ENCODE measurements at places on chromosomes 3 and 15.

DNA sequence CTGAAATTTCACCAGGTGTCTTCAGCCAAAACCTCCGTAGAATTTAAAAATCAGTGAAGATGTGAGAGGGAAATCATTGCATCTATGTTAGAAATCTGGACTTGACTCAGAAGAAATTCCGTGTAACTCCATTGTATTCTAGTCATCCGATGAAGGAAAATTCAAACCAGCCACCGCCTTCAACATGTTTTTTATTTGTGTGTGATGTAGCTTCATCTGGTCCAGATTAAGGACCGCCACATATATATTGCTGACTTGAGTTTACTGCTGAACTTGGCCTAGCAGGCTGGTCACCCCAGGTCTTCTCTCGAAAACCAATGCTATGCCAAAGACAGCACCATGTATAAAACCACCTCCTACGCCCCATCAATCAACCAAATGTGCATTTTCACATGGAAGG lies 120.9 kb downstream of the FOXP1 start:
- DNase-seq: peak; percentile 63

DNA sequence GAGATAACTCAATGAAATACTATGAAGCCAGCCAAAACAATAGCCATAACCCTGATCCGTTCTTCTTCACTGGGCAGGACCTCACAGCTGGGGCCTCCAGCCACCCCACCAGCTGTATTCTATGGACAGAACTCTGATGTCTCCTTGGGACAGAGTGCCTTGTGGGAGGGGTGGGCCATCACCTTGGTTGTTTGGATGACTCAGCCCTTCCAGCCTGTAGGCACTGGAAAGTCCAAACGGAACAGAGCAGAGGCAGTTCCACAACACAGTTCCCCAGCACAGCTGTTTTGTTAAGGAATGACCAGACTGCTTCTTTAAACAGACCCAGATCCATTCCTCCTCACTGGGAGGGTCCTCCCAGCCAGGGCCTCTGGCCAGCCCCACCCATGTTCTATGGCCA lies 31.9 kb upstream of the ZBED2 start:
- no peak for DNase-seq

DNA sequence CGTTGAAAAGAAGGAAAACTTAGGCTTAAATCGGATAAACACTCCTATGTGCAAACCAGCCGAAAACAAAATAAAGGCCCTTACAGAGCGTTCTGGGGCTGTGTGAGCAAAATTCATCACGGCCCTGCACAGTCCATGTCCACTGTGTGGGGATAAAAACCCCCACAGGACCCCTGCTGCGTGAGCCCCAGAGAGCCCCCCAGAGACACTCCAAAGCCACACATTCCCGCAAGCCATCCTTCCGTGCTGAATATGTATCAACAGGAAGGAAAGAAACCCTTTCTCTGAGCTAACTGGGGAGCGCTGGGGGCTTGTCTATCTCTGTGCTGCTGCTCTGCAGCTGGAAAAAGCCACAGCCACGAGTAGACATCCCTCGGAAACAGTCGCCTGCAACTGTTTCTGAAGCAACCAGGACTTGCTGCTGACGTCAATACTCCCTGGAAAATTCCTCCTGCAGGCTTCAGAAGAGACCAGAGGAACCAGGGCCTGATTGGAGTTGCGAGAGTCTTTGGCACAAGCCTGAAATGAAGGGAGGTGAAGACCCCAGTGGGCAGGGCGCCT lies 72.7 kb downstream of the NUP210 start:
- DNase-seq: peak; percentile 34

DNA sequence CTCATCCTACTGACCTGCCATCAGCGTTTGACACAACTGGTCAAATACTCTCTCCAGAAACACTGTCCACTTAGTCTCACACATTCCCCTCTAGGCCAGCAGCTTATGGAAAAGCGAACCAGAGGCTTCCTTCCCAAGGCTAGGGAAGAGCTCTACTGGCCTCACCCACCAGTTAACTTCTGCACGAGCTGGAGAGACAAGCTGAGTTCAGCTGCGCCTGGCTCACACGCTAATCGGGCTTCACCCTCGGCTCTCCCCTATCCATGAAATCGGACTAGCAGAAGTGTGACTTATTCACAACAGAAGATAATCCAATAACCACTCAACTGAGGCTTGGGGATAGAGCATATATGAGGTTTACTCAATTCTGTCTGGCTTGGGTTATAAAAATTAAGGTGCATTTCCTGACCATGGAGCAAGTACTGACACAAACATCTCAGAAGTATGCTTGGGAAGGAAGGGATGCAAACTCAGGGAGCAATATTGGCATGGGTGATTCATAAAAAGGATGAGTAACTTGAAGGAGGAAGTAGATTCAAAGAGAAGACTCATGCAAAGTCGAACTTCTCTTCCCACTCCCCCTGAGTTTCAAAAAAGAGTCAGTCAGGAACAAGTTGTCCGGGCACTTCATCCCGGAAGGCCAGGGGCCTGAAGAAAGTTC lies 73.1 kb downstream of the XXYLT1 start:
- DNase-seq: peak; percentile 86

- DNase-seq: no peak
Measured at GRCh38 chr3:168213920-168214319, 118.2 kb upstream of the GOLIM4 start.

GRCh38 chr3:52083556-52084087 lies 27.3 kb upstream of the DUSP7 start:
- no peak for DNase-seq

DNA sequence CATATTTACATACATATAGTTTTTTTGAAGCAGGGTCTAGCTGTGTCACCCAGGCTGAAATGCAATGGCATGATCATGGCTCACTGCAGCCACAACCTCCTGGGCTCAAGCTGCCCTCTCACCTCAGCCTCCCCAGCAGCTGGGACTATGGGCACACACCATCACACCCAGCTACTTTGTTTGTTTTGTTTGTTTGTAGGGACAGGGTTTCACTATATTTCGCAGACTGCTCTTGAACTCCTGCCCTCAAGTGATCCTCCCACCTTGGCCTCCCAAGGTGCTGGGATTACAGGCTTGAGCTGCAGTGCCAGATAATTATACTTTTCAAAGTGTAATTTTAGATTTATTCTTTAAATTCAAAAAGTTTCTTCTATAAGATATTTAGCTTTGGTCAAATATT lies 10.2 kb downstream of the GTF2A2 start:
- no peak for DNase-seq

GRCh38 chr3:132001036-132001435 lies 33.8 kb downstream of the CPNE4 start:
- no peak for DNase-seq

- DNase-seq: peak; percentile 47
Measured at GRCh38 chr15:92385096-92385495, 8.6 kb upstream of the ST8SIA2 start.

- no peak for DNase-seq
Measured at GRCh38 chr3:5227812-5228211, 40.3 kb downstream of the EDEM1 start.

DNA sequence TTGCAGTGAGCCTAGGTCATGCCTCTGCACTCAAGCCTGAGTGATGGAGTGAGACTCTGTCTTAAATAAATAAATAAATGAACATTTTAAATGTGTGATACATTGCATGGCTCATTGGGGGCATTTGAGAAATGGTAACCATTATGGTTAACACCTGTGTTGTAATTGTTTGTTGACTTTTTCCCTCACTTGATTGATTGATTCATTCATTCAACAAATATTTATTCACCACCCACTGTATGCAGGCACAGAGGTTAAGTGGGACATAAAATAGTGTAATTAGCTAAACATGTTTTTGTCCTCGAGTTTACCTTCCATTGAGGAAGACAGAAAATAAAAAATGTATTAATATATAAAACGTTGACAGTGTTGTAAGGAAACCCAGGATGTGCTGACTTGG lies 127.1 kb upstream of the ANKRD28 start:
- DNase-seq: no peak

DNA sequence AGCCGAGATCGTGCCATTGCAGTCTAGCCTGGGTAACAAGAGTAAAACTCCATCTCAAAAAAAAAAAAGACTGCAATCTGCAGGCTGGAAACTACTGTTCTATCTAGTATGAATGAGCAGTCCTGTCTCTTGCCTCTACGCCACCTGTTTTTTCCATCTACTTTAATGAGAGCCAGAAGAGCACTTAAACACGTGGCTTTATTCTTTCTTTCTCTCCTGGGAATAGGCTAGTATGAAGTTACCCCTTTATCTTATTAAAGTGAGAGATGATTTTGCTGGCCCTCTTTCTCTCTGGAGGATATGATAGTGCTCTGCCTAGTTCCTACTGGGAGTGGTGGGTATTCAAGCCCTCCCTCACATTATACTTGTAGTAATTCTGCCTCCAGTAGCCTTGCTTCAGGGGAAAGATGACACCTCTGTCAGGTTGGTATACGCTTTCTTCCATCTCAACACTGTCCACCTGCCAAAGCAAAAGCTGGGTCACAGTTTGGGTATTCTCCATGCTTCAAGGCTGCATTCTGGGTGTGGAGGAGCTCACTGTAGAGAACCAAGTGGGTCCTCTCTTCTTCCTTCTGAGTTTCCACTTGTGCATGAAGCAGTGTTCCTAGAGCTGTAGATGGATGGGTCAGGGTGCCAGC lies 17.8 kb downstream of the MAPKBP1 start:
- no peak for DNase-seq

- DNase-seq: no peak
Measured at GRCh38 chr15:84890670-84891162, 6.3 kb downstream of the SLC28A1 start.

DNA sequence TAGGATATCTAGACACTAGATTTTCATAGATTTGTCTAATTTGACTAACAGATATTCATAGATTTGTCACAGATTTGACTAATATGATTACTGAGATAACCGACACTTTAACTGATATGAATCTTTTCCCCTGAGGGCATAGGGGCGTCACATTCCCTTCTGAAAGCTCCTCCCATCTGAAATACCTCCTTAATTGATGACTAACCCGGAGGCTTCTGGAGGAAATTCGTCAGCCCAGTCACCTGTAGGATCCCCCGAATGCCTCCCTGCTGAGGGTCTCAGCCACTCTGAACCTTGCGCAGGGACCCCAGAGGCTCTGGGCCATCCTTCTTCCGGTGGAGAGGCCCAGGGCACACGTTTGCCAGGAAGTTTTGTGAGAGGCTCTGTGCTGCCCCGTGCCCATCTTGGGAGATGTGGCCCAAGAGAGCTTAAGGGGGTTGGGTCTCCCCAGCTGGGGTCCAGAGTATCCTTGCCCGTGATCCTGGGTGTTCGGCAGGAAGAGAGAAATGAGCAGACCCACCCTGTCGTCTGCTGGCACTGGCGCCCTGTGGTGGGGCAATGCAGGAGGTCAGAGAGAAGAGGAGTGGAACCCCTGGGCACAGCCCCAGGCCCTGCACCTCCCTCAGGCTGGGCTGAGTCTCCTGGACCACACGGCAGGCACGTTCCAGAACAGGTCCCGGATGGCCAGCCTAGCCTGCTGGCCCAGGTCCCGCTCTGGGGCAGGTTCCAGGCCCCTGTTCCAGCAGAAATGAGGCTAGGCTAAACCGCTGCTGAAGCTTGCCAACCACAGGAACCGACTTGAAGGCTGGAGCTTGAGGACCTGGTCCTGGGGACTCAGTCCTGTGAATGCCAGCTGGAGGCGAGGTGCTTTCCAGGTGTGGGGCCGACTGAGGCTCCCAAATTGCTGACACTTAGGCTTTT lies 1.7 kb downstream of the PLA2G4D start:
- no peak for DNase-seq

GRCh38 chr3:191566469-191566868 lies 105.5 kb downstream of the PYDC2 start:
- peak; percentile 58 for DNase-seq

GRCh38 chr15:56428821-56429458 lies 36.0 kb downstream of the MNS1 start:
- DNase-seq: peak; percentile 19

DNA sequence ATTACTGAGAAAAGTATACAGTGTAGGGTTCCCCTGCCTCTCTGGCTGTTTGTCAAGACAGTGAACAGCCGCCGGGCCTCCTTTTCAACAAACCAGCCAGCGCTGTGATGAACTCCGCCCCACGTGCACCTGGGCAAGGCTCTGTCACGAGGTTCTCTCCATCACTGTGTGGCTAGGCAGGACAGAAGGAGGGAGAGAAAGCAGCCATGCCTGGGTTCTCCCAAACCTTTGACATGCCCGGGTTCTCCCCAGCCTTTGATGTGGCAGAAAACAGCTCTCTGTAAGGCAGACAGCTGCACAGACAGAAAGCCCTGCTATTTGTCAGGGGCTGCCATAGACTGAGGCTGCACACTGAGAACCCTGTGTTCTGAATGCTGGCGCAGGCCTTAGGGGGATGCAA lies 101.4 kb upstream of the TRPM1 start:
- no peak for DNase-seq

- DNase-seq: no peak
Measured at GRCh38 chr3:11624704-11625375, 18.9 kb downstream of the VGLL4 start.

GRCh38 chr15:75693501-75694240 lies 19.0 kb downstream of the CSPG4 start:
- peak; percentile 91 for DNase-seq
